CD4-positive, alpha-beta T cell treated with Interleukin-15 for 1 hour (primary cell): ENCODE measurements at places on chromosomes 6 and 20.

GRCh38 chr6:21559238-21559637 is 34.3 kb upstream of the SOX4 start:
- DNase-seq, result no peak

DNA sequence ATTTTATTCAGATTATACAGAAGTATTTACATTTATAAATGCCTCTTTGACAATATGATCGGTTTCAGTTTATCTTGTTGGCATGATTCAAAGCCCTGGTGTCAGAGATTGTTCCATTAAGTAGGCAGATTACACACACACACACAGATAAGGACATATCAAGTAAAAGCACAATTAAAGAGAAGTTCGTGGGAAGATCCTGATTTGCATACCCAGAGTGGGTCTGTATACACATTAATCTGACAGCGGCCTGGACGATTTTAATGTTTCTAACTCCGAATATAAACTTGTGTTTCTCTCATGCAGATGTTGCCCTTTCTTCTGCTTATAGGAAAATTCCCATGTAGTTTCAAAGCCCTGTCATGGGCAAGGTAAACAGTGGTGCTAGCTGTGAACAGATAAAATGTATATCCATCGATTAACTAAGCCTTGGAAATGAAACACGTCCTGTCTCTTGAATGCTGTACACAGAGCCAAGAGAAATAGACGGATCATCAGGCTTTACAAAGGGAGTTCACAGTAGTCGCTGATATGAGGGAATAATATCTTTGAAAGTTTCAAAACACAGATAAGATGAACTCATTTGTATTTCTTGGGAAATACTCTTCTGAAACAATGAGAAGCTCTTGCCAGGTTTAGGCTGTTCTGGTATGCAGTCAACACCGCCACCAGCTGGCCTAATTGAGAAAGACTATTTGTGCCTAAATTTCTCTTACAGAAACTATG is 108.2 kb upstream of the GMDS start:
- no peak for DNase-seq

DNA sequence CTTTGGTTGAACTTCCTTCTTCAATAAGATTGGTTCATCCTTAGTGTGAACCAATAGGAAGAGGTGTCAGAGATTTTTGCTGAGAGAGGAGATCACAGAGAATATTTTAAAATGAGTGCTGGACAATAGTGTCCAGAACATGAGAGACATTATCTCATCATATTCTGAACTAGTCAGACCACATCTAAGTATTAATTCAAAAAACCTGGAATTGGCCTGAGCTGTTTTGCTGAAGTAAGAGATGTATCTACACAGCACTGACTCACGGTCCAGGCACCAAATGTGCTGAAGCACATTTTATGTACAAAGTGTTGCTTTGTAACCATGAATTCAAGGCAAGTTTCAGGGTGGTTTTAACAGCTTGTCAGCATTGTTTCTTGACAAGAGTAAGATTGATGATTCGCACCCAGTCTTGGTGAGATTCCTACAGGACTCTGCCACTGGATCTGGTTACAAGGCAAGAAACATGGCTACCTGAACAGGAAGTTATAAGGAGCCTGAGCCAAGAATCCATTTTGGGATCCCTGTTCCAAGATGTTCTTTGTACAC is 178.2 kb upstream of the HEY2 start:
- DNase-seq, result no peak

- no peak for DNase-seq
Measured at GRCh38 chr6:46453216-46453615, 38.0 kb downstream of the RCAN2 start.

GRCh38 chr20:16476032-16476431 is 97.2 kb downstream of the KIF16B start:
- DNase-seq, result no peak
